ENCODE measurements at places on chromosomes 1 and 21.

GRCh38 chr1:235199441-235199840 lies 38.4 kb upstream of the RBM34 start:
- no peak for DNase-seq

DNA sequence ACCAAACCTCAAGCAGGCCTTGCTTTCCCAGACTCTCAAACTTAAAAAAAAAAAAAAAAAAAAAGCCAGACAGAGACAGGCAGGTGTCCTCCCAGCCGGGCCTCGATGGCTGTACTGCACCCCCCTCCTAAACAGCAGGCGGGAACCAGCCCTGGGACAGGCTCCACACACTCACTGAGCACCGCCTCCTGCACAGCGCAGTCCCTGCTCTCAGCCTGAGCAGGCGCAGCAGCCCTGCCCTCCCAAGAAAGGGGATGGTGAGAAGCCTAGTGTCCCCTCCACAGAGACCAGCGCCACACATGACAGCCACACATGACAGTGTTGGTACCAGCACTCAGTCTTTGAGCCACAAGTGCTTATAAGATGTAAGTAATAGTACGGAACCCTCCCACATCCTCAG lies 11.9 kb downstream of the MX2 start:
- no peak for DNase-seq

DNA sequence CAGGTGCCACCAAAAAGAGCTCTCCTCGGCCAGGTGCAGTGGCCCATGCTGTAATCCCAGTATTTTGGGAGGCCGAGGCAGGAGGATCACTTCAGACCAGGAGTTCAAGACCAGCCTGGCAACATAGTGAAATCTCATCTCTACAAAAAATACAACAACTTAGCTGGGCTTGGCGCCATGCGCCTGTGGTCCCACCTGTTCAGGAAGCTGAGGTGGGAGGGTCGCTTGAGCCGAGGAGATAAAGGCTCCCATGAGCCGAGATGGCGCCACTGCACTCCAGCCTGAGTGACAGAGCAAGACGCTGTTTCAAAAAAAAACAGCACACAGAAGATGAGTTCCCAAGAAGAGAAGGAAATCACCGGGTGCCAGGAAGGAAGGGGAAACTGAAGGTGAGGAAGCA lies 67.0 kb downstream of the CHD5 start:
- no peak for DNase-seq

DNA sequence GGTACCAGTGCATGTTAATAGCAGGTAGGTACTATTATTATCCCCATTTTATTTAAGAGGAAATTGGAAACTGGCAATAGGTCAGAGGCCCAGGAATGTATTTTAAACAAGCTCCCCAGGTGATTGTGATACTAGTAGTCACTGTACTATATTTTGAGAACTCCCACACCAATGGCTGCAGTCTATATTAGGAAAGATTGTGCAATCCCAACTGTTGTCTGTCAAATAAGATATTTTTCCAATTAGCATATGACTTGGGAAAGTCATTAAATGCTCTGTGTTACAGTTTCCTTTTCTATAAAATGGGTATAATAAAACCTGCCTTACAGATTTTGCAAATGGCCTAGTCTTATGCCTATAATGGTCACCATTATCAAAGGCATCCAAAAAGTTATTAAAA lies 94.2 kb upstream of the DMRTA2 start:
- no peak for DNase-seq

DNA sequence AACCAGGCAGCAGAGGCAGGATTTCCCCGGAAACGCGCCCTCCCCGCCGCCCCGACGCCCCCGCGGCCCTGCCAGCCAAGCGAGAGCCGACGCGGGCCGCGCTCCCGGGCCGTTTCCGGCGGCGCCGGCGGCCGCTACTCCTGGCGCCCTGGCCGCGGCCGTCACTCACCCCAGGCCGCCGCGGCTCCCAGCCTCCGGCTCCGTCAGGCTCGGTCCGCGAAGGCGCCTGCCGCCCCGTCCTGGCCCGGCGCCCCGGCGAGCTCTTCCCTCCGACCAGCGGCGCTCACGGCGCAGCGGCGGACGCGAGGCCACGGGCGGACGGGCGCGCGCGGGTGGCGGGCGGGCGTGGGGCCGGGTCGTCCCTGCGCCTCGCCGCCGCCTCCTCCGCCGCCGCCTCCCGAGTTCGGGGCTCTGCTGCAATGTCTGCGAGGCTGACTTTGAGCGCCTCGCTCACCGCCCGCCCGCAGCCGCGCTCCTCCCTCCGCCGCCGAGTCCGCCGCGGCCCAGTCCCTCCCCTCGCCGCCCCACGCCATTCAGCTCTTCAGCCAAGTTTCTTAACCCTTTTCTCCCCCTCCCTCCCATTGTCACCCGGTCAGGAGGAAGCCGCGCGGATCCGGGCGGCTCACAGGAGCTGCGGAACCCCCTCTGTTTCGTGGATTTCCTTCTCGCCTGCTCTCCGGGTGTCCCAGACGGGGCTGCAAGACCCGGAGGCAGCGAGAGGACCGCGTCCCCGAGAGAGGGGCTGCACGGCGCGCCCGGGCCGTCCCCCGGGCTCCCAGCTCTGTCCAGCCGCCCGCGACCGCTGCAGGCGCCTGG lies at the start of gene NRIP1:
Gene NRIP1 (minus strand): TSS at position 425 of the 816 bp plus-strand sequence. CDS start 96,808 bp downstream, outside the sequence.
- DNase-seq = peak; percentile 93

- no peak for DNase-seq
Measured at GRCh38 chr21:41961753-41962152, 7.9 kb upstream of the C2CD2 start.

DNA sequence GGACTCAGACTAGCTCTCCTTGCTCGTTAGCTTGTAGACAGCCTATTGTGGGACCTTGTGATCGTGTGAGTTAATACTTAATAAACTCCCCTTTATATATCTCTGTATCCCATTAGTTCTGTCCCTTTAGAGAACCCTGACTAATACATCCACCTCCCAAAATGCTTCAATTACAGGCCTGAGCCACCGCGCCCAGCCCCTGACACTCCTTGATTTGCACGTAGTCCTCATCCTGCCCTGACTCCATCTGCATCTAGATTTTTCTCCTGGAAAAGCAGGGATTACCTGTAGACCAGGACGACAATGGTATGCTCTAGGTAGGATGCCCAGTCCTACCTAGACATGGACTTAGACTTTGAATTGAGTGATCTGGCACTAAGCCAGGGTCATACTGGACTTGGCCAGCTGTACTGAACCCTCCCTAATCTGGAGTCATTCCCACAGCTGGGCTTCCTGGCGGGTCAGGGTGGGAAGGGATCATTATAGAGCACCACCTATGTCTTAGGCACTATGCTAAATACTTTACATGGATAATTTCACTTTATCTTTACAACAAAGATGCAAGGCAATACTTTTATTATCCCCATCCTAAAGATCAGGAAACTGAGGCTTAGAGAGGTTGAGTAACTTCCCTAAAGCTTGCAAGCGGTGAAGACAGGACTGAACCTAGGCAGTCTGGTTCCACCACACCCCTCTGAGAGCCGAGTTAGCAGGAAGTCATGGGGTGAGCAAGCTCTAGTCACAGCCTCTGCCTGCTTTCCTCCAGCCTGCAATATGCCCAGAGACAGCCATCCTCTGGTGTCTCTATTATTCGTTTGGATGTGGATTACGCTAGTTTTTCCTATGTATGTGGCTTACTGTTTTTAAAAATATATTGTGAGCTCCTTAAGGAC lies 89.4 kb downstream of the DTL start:
- no peak for DNase-seq

GRCh38 chr21:45309069-45309986 lies 21.6 kb upstream of the POFUT2 start:
- DNase-seq = no peak

All from CD8-positive, alpha-beta T cell (primary cell).